ENCODE measurements at places on chromosomes 13 and 19. TPM values are rescaled to one million over a fixed set of nuclear protein-coding genes. Genes with fewer than 3 reads are reported as not detected.

DNA sequence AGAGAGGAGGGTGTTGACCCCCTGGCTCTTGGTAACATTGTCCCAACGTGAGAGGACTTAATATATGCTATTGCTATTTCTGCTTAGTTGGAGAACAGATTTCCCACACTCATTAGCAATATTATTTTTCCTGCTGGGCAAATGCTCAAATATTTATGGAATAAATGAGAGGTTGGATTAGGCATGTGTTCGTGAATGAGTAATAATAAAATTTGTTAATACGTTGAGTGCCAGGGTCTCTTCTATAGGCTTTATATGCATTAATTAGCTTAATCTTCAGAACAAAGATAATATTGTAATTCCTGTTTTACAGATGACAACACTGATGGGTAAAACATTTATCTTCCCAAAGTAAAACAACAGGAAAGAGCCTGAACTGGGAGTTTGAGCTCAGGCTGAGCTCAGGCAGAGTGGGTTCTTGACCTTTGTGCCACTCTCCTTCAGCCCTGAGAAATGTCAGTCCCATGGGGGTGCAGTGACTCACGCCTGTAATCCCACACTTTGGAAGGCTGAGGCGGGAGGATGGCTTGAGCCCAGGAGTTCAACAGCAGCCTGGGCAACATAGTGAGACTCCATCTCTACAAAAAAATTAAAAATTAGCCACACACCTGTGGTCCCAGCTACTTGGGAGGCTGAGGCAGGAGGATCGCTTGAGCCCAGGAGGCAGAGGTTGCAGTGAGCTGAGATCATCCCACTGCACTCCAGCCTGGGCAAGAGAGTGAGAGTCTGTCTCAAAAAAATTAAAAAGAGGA is 1.2 kb downstream of the ZNF233 start:
- no peaks in the 10 kb centered on the region for H3K36me3 ChIP-seq
- H3K27ac ChIP-seq = no peak overlapping the region
- no peak for DNase-seq

The ZNF441 gene
- 9.5 TPM for total RNA-seq

DNA sequence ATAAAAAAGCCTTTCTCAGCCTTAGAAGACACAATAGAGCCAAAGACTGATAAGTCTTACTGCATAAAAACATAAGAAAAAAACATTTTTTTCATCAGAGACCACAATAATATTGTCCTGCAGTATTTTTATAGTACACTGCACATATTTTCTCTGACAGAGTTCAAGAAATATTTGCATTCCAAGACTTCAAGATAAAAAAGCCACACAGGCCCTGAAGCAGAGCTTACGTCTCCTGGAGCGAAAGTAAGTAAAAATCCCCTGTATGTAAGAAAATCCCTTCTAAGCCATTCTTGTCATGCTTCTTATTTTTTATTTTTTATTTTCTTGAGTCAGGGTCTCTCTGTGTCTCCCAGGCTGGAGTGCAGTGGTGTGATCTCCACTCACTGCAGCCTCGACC is 755.9 kb downstream of the LIG4 start:
- no peak overlapping the region for H3K27ac ChIP-seq
- H3K36me3 ChIP-seq = no peaks in the 10 kb centered on the region
- H3K4me1 ChIP-seq = peaks cover 1% of the 10 kb centered on the region
- H3K4me3 ChIP-seq = no peak overlapping the region
- H3K27me3 ChIP-seq = no peaks in the 10 kb centered on the region

- H3K27ac ChIP-seq = no peak overlapping the region
- no peaks in the 10 kb centered on the region for H3K27me3 ChIP-seq
- no peaks in the 10 kb centered on the region for H3K36me3 ChIP-seq
- H3K4me1 ChIP-seq = no peaks in the 10 kb centered on the region
Measured at GRCh38 chr19:11046605-11047354, 42.5 kb upstream of the LDLR start.

The WDR87 gene
- total RNA-seq = not detected

DNA sequence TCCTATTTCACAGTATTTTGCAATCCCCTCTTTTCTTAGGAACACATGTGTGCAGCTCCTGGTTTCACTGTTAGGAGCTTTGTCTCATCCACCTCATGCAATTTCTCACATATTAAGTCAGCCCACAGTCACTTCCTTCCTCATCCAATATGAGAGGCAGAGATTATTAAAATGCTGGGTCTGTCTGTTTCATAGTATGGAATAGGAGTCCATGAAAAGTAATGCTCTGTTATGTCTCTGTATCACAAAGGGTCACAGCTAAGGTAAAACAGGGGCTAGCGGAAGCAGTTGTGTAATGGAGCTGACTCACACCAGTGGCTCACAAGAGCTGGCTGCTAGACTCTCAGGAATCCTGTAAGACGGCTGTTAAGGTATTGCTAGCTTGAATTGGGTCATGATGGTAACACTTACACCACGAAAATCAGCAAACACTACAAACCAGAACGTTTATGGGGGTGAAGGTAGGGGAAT is 216.5 kb downstream of the EFNB2 start:
- H3K4me3 ChIP-seq = no peak overlapping the region
- no peak for DNase-seq
- no peak overlapping the region for H3K27ac ChIP-seq
- no peaks in the 10 kb centered on the region for H3K27me3 ChIP-seq
- no peaks in the 10 kb centered on the region for H3K4me1 ChIP-seq
- no peaks in the 10 kb centered on the region for H3K36me3 ChIP-seq

DNA sequence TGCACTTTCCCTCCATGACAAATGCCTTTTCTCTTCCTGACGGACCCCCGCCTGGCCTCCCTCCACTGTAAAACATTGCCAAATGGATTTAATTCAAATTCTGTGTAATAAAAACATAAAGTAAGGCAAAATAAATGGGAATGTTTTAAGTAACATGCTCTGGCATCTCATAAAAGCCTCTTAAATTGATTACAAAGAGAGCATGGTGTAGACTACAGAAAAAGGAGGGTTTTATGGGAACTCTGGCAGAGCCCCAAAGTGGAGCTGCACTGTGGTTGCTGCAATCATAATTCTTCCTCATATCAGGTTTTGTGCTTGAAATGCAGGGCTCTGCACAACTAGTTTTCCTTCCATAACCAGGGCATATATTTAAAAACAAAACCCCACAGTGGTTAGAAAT is 44.3 kb upstream of the SIAH3 start:
- no peaks in the 10 kb centered on the region for H3K36me3 ChIP-seq
- no peak for DNase-seq
- no peaks in the 10 kb centered on the region for H3K27me3 ChIP-seq
- H3K4me1 ChIP-seq = no peaks in the 10 kb centered on the region
- no peak overlapping the region for H3K27ac ChIP-seq

- no peaks in the 10 kb centered on the region for H3K27me3 ChIP-seq
- no peak for DNase-seq
- no peaks in the 10 kb centered on the region for H3K4me1 ChIP-seq
- no peak overlapping the region for H3K27ac ChIP-seq
- H3K36me3 ChIP-seq = no peaks in the 10 kb centered on the region
Measured at GRCh38 chr19:7677669-7678311, 900 bp downstream of the MCEMP1 start.

The DMKN gene
- total RNA-seq = 25.9 TPM

The ZNF304 gene
- total RNA-seq = 11.0 TPM

GRCh38 chr13:26168237-26168814 is 53.8 kb downstream of the RNF6 start:
- H3K27me3 ChIP-seq = no peaks in the 10 kb centered on the region
- H3K4me3 ChIP-seq = no peak overlapping the region
- no peaks in the 10 kb centered on the region for H3K36me3 ChIP-seq
- DNase-seq = no peak
- H3K4me1 ChIP-seq = no peaks in the 10 kb centered on the region

DNA sequence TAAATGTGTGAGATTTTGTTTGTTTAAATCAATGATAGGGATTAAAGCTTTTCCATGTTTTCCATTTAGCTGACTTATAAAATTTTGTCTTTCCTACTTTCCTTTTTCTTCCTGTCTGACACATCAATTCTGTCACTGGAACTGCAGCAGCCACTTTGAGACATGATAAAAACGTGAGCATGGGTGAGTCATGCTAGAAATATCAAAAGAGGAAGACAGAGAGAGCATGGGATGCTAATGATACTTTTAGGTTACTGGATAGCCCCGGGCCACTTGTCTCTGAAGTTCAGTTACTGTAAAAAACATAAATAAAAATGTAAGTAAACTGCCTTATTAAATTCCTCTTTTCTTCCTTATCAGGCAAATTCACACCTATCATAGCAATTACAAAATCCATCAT is 1332.0 kb upstream of the PCDH20 start:
- no peak overlapping the region for H3K4me3 ChIP-seq
- DNase-seq = no peak
- H3K27me3 ChIP-seq = no peaks in the 10 kb centered on the region
- H3K27ac ChIP-seq = no peak overlapping the region

GRCh38 chr19:6744381-6745301 is 5.2 kb downstream of the TRIP10 start:
- no peaks in the 10 kb centered on the region for H3K4me1 ChIP-seq
- no peaks in the 10 kb centered on the region for H3K27me3 ChIP-seq
- H3K4me3 ChIP-seq = no peak overlapping the region
- H3K27ac ChIP-seq = peak overlapping the region; percentile 20

DNA sequence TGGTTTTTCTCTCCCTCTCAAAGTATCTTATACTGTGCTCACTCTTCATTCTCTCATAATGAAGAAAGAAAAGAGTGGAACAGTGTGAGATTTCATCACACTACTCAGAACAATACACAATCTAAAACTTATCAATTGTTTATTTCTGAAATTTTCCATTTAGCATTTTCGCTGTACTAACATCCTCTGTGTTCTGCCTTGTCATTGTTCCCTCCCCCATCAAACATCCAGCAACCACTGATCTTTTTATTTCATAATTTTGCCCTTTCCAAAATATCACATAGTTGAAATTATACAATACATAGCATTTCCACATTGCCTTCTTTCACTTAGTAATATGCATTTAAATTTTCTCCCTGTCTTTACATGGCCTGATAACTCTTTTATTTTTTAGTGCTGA is 658.7 kb downstream of the SLITRK1 start:
- H3K4me3 ChIP-seq = no peak overlapping the region
- H3K4me1 ChIP-seq = no peaks in the 10 kb centered on the region
- H3K36me3 ChIP-seq = no peaks in the 10 kb centered on the region
- DNase-seq = no peak
- no peak overlapping the region for H3K27ac ChIP-seq

GRCh38 chr13:85333506-85334020 is 465.7 kb downstream of the SLITRK6 start:
- no peaks in the 10 kb centered on the region for H3K36me3 ChIP-seq
- no peaks in the 10 kb centered on the region for H3K4me1 ChIP-seq
- H3K27ac ChIP-seq = no peak overlapping the region
- DNase-seq = no peak
- H3K27me3 ChIP-seq = no peaks in the 10 kb centered on the region

- H3K4me3 ChIP-seq = no peak overlapping the region
- H3K27ac ChIP-seq = no peak overlapping the region
- H3K36me3 ChIP-seq = no peaks in the 10 kb centered on the region
- no peak for DNase-seq
- no peaks in the 10 kb centered on the region for H3K4me1 ChIP-seq
Measured at GRCh38 chr13:37097076-37097475, 8.4 kb downstream of the CSNK1A1L start.

- no peaks in the 10 kb centered on the region for H3K4me1 ChIP-seq
- no peak for DNase-seq
- H3K36me3 ChIP-seq = no peaks in the 10 kb centered on the region
- no peak overlapping the region for H3K4me3 ChIP-seq
Measured at GRCh38 chr19:38381138-38381537, 6.7 kb downstream of the GGN start.

- H3K27me3 ChIP-seq = no peaks in the 10 kb centered on the region
- H3K27ac ChIP-seq = no peak overlapping the region
- H3K36me3 ChIP-seq = peaks cover 7% of the 10 kb centered on the region
- no peak for DNase-seq
Measured at GRCh38 chr13:77065461-77066147, 38.6 kb upstream of the FBXL3 start.

The FAAP24 gene
- 1.0 TPM for total RNA-seq

DNA sequence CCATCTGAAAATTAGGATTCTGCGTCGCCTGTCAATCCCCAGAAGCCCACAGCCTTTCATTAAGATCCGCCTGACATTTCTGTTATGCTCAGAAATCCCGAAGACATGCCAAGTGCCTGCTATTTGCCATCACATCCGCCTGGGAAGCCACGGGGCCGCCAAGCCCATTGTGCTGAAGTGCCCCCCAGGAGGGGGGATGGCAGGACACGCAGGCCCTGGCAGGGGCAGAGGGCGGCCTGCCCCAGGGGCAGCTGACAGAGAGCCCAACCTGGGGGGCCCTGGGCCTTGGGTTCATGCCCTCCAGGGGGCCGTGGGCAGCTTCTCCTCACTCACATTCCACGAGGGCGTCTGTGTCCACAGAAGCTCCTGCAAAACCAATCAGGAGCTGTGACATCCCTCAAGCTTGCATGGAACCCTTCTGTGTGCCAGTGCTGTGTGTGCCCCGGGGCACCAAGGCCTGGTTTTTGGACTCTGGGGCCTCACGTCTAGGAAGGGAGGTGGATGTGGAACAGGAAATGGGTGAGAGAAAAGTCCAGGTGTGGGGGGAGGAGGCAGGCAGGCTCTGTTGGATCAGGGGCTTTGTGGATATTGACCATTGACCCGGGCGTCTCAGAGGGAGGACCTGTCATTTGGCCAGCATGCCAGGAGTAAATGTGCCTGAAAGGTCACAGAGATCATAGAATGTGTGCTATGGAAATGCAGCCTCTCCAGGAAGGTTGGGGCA is 122.9 kb downstream of the URI1 start:
- DNase-seq = no peak
- H3K36me3 ChIP-seq = no peaks in the 10 kb centered on the region
- no peaks in the 10 kb centered on the region for H3K4me1 ChIP-seq
- H3K27ac ChIP-seq = no peak overlapping the region

GRCh38 chr13:87677496-87678371 is 6.6 kb downstream of the SLITRK5 start:
- H3K27me3 ChIP-seq = no peaks in the 10 kb centered on the region
- H3K4me3 ChIP-seq = peak overlapping the region; percentile 4
- peak; percentile 41 for DNase-seq
- no peaks in the 10 kb centered on the region for H3K4me1 ChIP-seq
- no peak overlapping the region for H3K27ac ChIP-seq

DNA sequence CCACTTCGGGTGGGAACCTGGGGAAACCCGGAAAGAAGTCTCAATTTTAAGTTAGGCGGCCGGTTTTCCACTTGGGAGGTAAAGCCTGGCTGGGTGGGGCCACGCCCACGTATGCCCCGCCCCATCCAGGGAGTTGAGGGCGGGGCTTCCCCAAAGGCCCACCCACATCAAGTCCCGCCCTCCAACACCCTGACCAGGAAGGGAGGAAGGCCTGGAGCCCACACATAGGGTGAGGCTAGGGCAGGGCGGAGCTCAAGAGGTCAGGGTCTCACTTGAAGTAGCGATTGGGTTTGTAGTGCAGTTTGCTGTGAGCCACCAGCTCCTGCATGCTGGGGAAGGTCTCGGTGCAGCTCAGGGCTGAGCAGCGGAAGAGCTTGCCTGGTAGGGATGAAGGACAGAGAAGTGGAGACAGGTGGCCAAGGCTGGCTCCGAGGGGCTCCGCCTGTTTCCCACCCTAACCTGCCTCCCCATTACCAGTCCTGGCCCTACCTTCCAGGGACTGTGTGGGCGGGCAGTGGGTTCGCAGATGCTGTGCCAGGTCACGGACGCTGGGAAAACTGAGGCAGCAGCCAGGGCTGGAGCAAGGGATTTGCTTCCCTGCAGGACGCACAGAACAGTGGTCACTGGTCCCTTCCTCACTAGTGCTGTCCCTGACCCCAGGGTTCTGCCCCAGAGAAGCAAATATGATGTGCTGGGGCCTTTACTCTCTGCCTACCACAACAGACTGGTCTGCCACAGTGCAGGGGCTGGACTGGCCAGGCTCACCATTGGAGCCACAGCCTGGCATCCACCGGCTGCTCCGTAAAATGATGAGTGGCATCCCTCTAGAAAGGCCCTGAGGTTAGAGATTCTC is 1.6 kb downstream of the ZNF414 start:
- no peaks in the 10 kb centered on the region for H3K4me1 ChIP-seq
- DNase-seq = no peak
- no peak overlapping the region for H3K27ac ChIP-seq
- no peaks in the 10 kb centered on the region for H3K36me3 ChIP-seq
- no peak overlapping the region for H3K4me3 ChIP-seq
- H3K27me3 ChIP-seq = no peaks in the 10 kb centered on the region

The EDDM13 gene
- not detected for total RNA-seq
